ENCODE measurements at places on chromosomes 3 and 15.

GRCh38 chr3:56929809-56930615, 128.3 kb upstream of the ARHGEF3 start:
- DNase-seq, result no peak

GRCh38 chr15:98035577-98036010, 75.1 kb downstream of the ARRDC4 start:
- no peak for DNase-seq

DNA sequence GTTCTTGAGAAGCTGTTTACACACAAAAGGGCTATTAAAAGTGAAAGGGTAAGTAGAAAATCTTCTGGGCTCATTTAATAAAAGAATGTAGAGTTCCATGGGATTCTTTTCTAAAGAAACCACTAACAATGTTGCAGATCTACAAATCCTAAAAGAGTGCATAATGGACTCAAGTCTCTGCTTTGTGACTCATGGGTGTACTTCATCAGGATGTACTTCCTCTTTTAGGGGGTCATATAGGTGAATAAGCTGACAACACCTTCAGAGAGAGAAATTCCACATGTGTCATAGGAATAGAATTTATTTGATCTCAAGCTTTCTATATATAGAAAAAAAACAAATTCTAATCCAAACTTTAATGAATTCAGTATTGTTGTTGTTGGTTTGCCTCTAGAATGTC, 355.5 kb downstream of the TIGIT start:
- no peak for DNase-seq

DNA sequence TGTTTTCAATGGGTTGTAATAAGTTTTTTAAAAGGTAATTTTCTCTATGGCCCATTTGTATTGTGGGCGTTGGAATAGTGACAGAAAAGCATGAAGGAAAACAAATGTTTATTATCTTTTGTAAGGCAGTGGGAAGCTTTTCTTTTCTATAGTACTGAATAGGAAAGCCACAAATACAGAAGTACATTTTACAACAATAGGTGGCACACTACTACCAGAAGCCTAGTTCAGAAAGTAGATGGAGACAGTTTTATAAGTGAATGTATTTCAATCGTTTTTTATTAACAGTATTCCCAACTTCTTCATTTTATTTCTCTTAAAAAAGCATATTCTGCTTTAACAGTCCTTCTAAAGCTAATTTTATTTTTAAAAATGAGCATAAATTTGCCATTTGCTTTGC, 296.7 kb downstream of the PTPRG start:
- DNase-seq, result no peak

DNA sequence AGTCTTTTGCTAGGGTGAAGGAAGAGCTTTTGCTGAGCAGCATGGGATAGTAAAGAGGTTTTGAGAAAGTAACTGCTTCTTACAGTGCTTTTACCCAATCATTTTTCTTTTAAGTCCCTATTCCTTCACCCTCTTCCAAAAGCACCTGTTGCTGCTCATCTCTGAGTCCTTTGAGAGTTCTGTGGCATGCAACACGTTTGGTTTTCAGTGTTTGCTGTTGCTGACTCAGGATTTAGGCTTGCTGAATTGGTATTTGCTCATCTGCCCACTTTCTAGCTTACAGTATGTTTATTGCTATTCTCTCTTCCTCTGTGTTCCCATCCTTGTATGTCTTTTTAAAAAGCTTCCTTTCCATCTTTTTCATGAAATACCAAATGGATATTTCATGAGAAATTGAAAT, 55.9 kb upstream of the THRB start:
- DNase-seq, result no peak

DNA sequence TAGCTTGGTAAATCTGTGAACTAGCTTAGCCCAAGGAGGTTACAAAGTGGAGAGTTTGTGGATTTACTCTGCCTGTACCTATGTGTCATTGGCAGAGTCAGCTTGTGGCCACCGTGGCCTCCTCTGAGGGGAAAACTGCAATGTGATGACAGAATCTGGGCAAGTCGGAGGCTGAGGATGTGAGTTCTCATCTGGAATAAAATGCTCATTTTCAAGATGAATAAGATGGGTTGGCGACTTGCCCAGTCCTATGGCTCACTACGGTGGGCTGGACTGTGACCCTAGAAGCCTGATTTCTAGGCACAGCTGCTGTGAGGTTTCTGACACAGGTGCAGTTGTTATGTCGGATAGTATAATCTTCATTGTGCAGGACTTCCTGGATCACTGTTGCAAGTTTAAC, 83.7 kb downstream of the ETV5 start:
- DNase-seq, result peak; percentile 37

DNA sequence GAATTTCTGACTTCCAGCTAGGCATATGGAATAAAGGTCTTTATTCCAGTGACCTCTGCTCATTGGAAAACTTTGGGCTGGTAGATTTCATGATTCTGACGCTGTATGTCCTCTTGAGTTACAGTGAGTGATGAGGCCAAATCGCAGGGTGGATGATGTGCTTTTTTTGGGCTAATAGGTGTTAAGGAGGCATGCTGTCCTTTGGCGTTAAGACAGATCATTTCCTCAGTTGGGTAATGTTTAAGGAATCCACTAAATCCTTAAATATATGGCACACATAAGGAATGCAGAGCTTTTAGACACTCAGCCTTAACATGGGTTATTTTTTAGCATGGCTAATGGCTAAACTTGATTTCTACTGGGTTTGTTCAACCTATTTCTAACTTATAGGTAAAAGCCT, 87.9 kb downstream of the LPP start:
- DNase-seq, result no peak

GRCh38 chr3:139225548-139225947, 118.3 kb upstream of the MRPS22 start:
- DNase-seq, result no peak

- DNase-seq, result peak; percentile 46
Measured at GRCh38 chr15:50262533-50262932, 3.0 kb downstream of the HDC start.

DNA sequence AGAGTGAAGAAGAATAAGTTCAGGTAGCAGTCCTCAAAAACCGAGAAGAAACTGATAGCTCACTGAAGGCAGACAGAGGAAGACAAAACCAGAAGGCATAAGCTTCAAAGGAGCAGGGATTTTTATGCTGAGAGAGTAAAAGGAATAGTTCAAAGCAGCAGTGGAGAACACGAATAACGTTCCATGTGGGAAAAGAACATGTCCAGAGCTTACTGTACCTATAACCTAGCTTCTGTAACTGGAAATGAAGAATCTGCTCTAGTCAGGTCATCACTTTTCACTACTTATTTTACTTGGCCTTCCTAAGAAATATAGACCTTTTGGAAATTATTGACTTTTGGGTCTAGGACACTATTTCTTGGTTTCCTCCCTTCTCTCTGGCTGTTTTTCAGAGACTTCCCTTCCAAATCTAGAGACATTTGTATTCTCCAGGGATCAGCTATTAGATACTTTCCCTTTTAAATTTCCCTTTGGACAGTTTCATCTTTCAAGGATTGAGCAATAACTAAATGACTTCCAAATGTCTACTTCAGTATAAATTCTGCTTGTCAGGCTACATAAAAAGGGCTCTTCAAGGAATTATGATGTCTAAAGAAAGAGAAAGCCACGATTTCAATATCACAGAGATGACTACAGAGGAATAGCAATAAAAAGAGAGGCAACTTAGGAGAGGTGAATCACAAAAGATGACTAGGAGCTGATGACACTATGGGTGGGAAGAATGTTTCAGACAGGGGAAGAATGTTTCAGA, 46.7 kb downstream of the UBE3A start:
- DNase-seq, result no peak

- DNase-seq, result no peak
Measured at GRCh38 chr3:23668430-23668904, 137.3 kb upstream of the UBE2E1 start.

DNA sequence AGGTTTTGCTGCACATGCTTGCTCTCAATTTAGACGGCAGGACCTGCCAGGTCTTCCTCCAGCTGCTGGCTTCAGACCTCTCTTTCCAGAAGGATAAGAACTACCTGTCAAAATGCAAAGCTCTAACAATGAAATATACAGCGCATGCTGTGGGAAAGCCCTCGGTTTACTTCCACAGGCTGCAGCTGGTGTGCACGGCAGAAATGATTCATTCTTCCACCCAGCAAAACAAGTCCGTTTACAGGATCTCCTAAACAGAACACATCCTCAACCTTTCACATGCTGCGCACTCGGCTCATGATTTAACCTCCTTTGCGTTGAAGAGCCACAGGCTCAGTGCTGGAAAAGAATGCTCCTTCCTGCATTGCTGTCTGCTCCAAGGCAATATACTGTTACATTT, 92.4 kb upstream of the WNT5A start:
- DNase-seq, result no peak

- DNase-seq, result peak; percentile 18
Measured at GRCh38 chr3:129119365-129120100, 2.1 kb downstream of the RAB43 start.

DNA sequence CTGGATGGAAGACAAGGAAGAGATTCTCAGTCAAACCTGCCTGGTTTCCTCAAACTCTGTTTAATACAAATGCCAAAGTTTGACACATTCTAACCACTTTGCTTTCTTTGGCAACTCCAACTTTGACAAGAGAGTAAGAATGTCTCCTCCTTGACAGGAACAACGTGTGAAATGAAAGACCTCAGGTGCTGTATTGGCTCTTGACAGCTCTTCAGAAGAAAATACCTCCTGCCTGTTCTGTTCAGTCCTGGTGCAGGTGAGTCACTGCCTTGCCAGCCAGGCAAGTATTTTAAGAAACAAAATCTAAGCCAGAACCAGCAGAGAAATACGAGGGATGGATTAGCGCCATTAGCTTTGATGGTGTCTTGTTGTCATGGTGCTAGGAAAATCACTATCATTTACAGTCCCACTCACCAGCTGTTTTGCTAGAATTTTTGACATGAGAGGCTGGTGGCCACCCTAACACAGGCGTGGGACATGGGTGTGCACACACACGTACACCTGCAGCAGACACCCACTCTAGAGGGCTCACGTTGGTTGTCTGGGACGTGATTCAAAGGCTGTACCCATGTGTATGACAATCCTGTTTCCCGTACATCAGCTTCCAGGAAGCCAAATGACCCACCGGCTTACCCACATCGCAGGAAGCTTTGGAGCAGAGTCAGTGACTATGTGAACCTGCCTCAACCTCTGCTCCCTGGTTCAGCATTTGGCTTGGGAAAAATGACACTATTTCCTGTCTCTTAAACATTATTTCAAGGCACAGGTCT, 60.4 kb downstream of the CCNL1 start:
- no peak for DNase-seq

GRCh38 chr15:27545494-27546255, 553.4 kb downstream of the OCA2 start:
- no peak for DNase-seq

DNA sequence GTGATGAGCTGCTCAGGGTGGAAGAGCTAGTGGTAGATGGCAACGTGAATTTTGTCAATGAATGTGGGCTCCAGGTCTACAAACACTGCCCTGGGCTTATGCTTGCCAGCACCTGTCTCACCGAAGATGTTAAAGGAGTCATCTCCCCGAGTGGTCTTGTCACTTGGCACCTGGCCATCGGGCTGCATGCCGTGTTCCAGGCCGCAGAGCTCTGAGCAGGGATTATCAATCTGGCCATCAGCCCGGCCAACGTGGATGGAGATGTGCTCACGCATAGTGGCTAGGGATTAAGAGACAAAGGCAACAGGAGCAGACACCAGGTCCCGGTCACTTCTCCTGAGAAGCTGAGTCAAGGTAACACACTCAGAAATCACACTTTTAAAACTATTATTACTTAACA, 54.8 kb upstream of the ACTC1 start:
- DNase-seq, result no peak

DNA sequence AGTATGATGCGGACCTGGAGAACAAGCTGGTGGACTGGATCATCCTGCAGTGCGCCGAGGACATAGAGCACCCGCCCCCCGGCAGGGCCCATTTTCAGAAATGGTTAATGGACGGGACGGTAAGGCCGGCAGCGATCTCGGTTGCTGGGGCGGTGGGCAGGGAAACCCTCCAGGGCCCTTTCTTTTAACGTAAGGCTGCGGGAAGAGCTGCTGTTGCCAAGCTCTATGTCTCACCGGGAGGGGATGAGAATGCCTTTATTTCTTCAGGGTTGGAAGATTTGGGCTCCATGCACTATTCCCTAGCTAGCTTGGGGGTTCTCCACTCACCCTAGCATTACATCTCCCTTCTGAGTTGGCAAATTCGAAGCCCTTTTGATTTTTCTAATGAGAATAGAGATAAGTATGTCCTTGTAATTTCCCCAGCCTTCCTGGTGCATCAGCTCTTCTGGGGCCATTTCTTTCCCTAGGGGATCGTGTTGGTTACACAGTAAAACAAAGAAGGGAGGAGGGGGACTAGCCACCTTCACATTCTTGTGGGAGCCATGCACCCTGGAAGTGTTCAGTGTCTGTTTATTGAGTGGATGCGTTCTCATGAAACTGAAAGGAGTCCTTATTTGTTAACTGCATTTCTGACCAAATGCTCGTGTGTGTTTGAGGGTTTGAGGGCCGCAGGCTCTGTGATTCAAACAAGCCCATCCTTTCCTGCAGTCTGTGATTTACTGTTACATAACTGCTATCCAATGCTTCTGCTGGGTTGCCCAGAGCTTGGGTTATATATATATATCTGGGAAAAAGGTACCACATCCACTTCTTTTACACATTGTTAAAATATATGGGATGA, 982 bp downstream of the TAGLN3 start:
- DNase-seq, result no peak

GRCh38 chr15:84098604-84099003, 137.0 kb upstream of the GOLGA6L4 start:
- DNase-seq, result no peak

- no peak for DNase-seq
Measured at GRCh38 chr15:98543237-98543636, 105.1 kb upstream of the IGF1R start.

DNA sequence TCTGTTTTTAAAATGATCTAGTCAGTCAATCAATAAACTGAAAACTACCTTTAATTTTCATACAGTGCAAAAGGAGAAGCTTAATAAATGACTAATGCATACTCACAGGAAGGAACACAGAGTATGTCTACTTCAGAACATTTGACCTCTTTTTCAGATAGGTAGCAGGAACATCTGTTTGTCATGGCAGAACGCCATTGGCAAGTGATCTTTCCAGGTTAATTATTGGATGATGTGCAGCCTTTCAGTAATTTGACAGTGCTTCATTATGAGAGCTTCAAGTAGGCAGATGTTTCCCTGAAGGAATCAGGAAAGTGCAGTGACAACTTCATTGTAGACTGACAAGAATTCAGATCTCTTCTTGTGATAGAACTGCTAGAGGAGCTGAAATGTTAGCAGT, 325.0 kb downstream of the OTOL1 start:
- DNase-seq, result no peak

DNA sequence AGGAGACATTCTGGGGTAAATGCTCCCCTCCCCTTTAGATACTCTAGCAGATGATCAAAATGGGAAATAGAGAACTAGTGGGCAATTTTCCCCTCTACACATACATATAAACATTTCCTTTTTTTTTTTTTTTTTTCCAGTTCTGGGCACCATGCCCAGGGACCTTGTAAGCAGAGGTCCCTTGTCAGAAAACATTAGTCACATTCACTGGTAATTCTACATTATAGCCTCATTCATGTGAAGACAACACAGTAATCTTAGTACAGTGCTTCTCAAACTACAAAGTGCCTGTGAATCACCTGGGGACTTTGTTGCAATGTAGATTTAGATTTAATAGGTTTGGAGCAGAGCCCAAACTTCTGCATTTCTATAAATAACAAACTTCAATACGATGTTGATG, 60.1 kb upstream of the ACTC1 start:
- DNase-seq, result no peak
